ENCODE measurements at places on chromosomes 7 and 10. TPM values are rescaled to one million over a fixed set of nuclear protein-coding genes. Genes with fewer than 3 reads are reported as not detected.

The HPS6 gene
- 21.9 TPM for total RNA-seq

The GSDME gene
- 0.62 TPM for total RNA-seq

The GAD2 gene
- not detected for total RNA-seq

The ICA1 gene
- 47.5 TPM for total RNA-seq

The COL17A1 gene
- total RNA-seq: 115 TPM

The CACNA2D1 gene
- 1.4 TPM for total RNA-seq

The IDE gene
- total RNA-seq: 39.0 TPM

The EPO gene
- total RNA-seq: not detected

The OR2A12 gene
- not detected for total RNA-seq

The AFAP1L2 gene
- 7.9 TPM for total RNA-seq

The RTKN2 gene
- total RNA-seq: 7.4 TPM

The CASD1 gene
- total RNA-seq: 54.4 TPM

The KLF14 gene
- not detected for total RNA-seq

The SRGN gene
- total RNA-seq: 57.8 TPM

The TEX47 gene
- total RNA-seq: not detected

The C10orf67 gene
- total RNA-seq: not detected

The RAPGEF5 gene
- 42.2 TPM for total RNA-seq

The ELFN1 gene
- total RNA-seq: 0.40 TPM

The PON1 gene
- total RNA-seq: not detected

The CLCN1 gene
- not detected for total RNA-seq

The ZNF727 gene
- total RNA-seq: 1.2 TPM

The SLC18A2 gene
- 1.6 TPM for total RNA-seq

The POLD2 gene
- total RNA-seq: 161 TPM

The SAP25 gene
- total RNA-seq: 5.5 TPM

The AOC1 gene
- total RNA-seq: 308 TPM

The WDFY4 gene
- 1.5 TPM for total RNA-seq

The CYP3A4 gene
- total RNA-seq: 1.4 TPM

The PLEKHS1 gene
- 0.84 TPM for total RNA-seq

The CCSER2 gene
- 64.5 TPM for total RNA-seq

The NPTX2 gene
- total RNA-seq: 0.89 TPM

The CCNY gene
- total RNA-seq: 43.5 TPM

The FBXO24 gene
- 0.21 TPM for total RNA-seq

The PAPSS2 gene
- total RNA-seq: 279 TPM
